ENCODE measurements at places on chromosomes 12 and 14.

DNA sequence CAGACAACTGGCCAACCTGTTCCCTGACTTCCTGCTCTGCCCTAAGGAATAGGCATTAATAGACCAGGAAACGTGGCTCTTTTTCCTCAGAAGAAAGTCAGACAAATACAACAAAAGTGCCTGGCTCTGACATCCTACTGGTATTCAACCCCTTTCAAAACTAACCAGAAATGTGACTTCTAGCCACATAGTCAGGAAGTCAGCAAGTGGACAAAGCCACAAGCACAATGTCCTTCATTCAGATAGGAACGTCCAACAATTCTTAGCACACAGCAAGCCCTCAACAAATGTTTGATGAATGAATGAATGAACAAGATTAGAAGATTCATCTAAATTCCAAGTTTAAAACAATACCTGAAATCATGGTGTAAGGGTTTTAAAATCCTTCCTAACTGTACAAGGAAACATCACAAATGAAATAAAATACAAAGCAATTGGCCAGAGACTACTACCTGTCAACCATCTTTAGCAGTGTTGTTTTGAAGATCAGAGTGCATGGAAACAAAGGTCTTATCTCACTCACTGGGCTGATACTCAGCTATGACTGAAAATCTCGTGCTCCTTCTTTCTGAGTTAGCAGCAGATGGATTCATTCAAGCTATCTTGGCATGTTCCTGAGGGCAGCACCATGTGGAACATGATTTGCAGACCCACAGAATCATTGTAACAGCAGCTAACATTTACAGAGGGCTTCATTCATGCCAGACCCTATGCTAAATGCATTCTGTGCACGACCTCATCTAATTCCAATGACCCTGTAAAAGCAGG lies 16.5 kb downstream of the APPL2 start:
- DNase-seq, result no peak

- DNase-seq, result no peak
Measured at GRCh38 chr14:23645812-23646647, 9.9 kb downstream of the DHRS2 start.

DNA sequence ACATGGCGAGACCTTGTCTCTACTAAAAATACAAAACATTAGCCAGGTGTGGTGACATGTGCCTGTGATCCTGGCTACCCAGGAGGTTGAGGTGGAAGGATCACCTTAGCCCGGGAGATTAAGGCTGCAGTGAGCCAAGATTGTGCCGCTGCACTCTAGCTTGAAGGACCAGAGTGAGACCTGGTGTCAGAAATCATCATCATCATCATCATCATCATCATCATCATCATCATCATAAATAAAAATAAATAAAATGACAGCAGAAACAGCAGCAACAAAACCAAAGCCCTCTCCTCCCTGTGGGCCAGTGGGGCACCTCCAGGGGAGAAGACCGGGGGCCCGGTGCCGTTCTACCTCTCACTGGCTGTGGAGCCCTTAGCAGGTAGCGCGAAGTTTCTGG lies 281.9 kb upstream of the CRY1 start:
- DNase-seq, result no peak

GRCh38 chr14:77144412-77145115 lies 3.0 kb upstream of the ZDHHC22 start:
- DNase-seq, result no peak

GRCh38 chr12:47744005-47744651 lies 14.6 kb downstream of the RAPGEF3 start:
- DNase-seq, result no peak

DNA sequence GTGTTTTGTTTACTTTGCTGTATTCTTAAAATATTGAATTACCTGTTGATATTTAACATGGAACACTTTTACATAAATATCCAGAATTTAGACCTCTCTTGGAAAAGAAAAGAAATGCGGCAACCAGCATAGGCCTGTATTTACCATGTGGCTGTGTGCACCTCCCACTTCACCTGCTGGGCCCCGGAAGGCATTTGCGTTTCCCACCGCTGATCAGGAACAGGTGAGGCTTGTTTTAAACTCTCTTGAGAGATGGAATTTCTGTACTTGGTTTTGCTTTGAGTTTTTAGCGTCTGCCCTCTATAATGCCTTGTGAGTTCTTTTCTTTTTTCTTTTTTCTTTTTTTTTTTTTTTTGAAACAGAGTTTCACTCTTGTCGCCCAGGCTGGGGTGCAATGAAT lies 124.2 kb downstream of the GLT1D1 start:
- no peak for DNase-seq

DNA sequence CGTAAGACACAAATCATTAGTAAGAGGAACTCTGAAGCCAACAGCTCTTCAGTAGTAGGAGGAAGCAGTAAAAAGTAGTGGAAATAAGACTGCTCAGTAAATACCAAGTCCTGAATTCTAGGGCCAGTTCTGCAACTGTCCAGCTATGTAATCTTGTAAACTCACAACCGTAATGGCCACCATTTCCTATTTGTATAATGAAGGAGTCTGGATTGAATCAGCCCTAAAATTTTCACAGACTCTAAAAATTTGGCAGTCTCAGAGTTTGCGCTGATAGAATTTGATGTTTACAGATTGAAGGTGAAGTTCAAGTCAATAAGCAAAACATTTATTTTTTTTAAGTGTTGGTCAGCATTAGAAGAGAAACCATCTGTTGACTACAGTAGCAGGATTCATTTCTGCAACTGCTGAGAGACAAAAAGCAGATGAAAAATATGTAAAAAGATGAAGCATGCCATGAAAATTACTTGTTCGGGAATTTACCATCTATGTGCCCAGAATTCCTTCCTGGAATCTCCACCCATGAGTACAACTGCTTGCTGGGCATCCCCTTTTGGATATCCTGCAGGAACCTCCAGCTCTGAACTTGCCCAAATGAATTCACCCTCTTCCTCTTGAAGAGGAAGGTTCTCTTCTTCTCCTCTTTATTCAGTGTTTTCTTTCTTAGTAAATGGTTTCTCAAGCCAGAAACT lies 47.5 kb downstream of the GALNT4 start:
- no peak for DNase-seq

- no peak for DNase-seq
Measured at GRCh38 chr14:21070083-21070609, at the start of gene ARHGEF40. Gene ARHGEF40, plus strand, starts transcription at chr14:21070304. Its CDS starts 93 bp downstream, at chr14:21070397.

DNA sequence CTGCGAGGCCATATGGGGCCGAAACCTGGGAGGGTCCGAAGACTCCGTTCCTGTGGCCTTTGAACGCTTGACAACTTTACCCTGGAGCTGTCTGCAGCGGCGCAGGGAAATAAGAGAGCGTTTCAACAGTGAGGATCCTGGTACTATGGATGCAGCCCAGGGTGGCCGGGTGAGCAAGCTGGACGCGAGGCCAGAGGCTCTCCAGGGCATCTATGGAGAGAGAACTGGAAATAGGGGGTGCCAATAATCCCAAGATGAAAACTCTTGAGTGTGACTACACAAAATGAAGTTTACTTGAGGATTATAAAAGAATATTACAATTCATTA lies 1.1 kb upstream of the ABCC9 start:
- DNase-seq, result no peak

DNA sequence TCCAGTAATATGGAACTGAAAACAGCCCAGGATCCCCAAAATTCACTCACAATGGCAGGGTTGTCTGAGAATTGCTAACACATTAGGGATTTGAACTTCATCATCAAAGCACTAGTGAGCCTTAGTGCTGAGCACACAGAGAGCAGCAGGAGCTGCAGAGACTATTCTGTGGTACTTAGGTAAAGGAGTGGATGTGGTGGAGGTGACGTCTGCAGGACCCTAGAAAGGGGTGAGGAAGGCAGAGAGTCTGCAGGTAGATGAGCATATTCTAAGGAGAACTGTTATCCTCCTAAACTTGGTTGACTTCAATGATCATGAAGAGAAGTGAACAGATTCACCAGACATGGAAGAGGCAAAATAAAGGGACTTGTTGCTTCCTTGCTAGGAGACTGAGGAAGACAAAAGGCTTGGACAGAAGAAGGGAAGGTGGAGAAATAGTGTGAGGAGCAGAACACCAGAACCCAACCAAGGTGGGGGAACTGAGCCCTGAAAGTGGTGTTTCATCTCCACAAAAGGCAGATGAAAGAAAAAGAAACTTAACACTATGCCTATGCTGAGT lies 1164.0 kb downstream of the TMEM121 start:
- DNase-seq, result no peak

- DNase-seq, result no peak
Measured at GRCh38 chr12:132085291-132085635, 58.9 kb downstream of the DDX51 start.

GRCh38 chr12:6058481-6059161 lies 65.8 kb downstream of the VWF start:
- DNase-seq, result no peak

- no peak for DNase-seq
Measured at GRCh38 chr14:21771671-21772070, 98.1 kb upstream of the OR4E1 start.

GRCh38 chr14:68553311-68553710 lies 239.6 kb downstream of the ZFP36L1 start:
- DNase-seq, result no peak

DNA sequence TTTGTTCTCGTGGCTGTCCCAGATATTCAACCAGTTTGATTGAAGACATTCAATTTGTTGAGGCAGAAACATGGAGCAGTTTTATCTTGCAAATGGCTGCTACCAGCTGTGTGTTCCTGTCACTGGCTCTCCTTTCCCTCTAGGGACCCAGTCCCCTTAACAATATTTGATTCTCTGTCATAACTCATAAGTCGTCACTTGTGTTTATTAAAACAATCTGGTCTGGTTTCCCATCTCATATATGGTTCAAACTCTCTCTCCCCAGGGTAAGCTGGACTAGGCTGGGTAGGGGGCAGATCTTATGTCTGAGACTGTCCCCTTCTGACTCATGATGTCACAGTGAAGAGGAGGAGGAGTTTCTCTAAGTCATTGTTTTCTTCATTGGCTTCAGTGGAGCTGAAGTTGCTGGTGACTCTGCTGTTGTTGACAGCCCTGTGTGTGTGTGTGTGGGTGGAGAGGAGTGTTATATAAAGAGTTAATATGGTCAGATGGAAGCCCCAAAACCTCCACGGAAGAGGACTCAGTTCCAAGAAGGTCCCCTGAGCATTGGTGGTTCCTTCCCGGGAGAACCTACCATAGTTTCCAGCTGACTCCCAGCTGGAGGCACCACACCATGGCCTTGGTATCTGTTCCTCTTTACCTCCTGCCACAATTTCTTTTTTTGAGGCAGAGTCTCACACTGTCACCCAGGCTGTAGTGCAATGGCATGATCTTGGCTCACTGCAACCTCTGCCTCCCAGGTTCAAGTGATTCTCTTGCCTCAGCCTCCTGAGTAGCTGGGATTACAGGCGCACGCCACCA lies 16.1 kb upstream of the GNG2 start:
- DNase-seq, result no peak

DNA sequence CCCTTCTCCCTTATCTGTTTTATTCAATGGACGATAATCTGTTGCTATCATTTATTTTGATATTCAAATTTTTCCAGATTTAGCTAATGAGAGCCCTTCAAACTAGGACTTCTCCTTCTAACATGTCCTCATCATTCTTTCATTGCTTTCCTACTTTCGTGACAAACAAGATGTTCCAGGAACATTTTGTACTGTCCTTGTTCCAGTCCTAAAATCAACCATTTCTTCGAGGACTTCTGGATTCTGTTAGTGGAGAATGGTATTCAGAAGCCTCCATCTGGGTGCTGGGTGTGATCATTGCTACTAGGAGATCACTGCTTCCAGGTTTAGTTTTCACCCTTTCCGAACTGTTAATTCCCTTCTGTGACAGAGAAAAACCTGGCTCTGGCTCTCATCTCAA lies 29.5 kb upstream of the FBXO34 start:
- DNase-seq, result no peak

DNA sequence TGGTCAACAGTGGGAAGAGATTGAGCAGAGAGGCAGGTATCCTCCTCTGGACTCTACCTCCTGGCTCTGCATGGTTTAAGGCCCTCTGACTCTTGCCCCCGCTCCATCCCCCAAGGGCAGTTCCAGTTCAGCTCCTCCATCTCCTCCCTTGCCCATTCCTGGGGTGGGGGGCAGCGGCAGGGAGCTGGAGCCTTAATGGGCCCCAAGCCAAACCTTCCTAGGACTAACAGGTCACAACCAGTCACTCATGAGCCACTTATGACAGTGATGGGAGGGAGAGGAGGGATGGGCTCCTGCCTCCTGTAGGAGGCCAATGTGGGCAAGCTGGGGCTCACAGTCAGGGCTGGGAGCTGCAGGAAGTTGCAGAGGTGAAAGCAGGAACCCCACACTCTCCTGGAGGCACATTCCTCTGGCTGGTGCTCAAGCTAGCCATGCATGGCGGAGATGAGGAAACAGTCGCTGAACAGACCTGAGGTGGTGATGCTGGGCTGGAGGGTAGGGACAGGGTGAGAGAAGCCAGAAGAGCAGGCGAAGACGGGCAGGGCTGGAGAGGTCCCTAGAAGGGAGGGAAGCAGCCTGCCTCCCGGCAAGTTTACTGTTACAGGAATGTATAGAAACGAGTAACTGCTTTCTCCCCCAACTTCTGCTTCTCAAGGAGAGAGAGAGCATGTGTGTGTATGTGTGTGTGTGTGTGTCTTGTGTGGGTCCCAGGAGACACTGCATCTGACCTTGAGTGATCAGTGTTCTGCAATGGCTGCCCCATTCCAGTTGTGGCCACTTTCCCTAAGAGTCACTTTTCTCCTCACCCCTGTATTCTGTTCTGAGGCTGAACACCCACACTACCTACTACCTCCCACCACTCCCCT lies 5.0 kb upstream of the RAPGEF3 start:
- DNase-seq, result peak; percentile 82

GRCh38 chr14:33573301-33573880 lies 377.5 kb downstream of the EGLN3 start:
- DNase-seq, result no peak

- no peak for DNase-seq
Measured at GRCh38 chr14:65803885-65804284, 391.4 kb downstream of the FUT8 start.

- no peak for DNase-seq
Measured at GRCh38 chr12:86735851-86736250, 479.7 kb upstream of the MGAT4C start.

DNA sequence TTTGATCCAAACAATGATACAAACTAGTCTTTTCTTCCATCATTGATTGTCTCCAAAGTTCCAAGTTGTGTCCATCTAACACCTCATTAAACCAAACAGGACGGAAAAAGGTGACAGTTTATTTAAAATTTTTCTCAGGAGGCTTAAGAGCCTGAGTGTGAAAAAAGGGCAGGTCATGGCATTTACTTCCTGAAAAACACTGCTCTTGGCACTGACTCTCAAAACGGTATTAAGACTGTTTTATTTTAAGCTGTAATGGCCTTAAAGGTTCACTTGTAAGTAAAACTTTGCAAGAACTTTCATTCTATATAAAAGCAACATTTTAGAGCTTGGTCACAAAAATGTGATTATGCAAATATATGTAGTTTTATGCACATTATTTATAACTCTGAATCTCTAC lies 222.5 kb downstream of the SLC2A13 start:
- DNase-seq, result no peak

- no peak for DNase-seq
Measured at GRCh38 chr14:36320897-36321381, 502 bp upstream of the MBIP start.
